Ammon's horn (tissue), 1 donor: ENCODE measurements at places on chromosomes 3 and 15.

DNA sequence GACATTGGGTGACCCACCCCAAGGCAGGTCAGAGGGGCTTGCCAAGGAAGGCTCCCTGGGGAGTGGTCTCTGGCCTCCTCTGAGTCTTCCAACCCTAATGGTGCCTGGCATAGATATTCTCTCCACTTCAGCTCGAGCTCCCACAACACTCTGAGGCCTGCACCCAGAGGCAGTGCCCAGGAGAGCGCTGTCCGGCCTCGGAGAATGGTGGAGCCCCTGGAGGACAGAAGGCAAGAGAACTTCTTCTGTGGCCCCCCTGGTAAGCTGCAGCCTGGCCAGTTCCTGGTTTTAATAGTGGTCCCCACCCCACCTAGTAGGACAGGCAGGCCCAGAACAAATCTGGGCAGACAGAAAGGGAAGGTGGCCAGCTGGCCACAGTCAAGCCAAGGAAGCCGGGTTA, 7.0 kb downstream of the DISP2 start:
- no peak for DNase-seq

DNA sequence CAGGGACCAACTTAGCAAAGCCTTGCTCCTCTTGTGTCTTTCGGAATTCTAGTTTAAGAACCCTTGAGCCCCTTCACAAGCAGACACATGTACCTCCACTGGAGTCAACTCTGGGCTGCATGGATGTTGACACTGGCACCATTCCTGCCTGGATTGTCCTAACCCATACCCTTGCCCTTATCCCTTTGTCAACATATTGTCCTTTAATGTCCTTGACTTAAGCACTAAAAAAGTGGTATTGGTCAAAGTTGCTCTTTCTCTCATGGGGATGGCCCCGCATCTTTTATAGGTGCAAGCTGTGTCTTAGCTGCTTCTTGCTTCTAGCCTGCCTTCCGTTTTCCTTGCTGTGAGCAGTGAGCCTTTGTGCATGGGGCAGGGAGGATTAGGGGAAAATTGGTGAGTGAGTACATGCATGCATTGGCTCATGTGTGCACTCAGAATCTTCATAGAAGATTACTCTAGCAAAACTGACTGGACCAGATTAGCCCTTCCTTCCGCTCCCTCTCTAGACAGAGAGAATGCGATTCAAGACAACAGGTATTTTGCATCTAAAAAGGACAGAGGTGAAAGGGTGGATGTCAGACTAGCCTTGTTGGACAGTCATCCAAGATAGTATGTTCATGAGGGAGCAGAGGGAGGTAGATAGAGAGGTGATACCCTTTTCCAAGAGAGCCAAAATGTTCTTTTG, 42.4 kb downstream of the TGFBR2 start:
- DNase-seq = no peak

- DNase-seq = no peak
These were observed 162.4 kb upstream of the GALNT15 start for GRCh38 chr3:16012086-16012485.

- DNase-seq = no peak
These were observed 1340.1 kb upstream of the EPHA6 start for GRCh38 chr3:95474338-95474737.

DNA sequence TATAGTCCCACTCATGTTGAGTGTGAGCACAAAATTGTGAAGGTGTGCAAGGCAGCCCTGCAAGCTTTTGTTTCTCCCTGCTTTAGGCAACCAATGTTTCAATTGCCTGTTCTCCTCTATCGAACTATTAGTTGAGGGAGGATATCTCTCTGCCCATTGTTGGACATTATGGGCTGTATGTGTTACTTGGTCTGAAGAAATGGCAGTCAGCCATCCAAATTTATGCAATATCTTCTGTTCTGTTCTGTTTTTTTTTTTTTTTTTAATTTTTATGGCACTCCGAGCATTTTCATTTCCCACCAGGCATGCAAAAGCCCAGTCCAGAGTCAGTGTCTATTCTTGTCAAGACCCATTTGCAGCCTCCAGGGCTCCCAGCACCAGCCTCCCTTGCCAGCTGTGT, 44.0 kb downstream of the ANAPC13 start:
- no peak for DNase-seq

DNA sequence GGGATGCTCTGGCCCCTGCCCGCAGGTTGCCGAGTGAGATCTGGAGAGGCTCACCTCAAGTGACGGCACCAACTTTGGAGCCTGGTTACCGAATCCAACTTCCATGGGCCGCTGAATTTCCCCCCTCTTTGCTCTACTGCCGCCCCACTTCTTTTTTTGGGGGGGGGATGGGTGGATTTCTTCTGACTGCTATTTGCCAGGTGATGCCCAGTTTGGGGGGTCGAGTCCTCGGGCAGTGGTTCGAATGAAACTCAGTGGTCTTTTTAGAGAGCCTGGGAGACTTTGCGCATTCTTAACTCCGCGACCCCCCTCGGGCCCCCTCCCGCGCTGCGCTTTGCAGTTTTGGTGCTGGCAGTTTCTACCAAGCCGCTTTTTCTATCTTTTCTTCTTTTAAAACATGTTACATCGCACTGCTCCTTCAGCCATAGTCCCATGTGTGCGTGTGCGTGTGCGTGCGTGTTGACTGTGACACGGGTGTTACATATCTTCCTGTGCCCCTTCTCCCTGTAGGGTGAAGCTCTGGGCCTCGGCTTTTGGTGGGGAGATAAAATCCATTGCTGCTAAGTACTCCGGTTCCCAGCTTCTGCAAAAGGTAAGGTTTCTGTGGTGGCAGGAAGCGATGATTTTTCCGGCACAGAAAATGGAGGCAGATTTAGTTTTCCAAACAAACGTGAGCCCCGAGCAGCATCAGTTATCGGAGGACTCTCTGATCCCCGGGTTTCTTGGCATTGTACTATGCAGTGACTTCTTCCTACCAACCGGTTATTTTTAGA, 837 bp downstream of the CACNA2D3 start:
- no peak for DNase-seq

DNA sequence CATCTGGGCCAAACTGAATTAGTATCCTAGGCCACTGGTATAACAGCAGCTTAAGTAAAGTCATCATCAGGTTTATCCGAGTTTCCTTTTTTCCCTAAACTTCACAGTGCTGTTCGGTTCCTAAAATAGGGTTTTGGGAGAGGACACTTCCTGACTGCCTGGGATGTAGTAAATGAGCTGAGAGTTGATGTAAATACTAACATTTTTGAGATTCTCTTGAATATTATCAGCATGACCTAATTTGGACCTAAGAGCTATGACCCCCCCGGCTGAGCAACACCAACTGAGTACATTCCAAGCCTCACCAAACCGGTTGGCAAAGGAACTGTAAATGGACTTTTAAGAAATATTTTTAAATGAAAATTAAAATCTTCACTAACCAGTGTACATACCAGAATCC, 78.8 kb downstream of the IL5RA start:
- DNase-seq = no peak

DNA sequence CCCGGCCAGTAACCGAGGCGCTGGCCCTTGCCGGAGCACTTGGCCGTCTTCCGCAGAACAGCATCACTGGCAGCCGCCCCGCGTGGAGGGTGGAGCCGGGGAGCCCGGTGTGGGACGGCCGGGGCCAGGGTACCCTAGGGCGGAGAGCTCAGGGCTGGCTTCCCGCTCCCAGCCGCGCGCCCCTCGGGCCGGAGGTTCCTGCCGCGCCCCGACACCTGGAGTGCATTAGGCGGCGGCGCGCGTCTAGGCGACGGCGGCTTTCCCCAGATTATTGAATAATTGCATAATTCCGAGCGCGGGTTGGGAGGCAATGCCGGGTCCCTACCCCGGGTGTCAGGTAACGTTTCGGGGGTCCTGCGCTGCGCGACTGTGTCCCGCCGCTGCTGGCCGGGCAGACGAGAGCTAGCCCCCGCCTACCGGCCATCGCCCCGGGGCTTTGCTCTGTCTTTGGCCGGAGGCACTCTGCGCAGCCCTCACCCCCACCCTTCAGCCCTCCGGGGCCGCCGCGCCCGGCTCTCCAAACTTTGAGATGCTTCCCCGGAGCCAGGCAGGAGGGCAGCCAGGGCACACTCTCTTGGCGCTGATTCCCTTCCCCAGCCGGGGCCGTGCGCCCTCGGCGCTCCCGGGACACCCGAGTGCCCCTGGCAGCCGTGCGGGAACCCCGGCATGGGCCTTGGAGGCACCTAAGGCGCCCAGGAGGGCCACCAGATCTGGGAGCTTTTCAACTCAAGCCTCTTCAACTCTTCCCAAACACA, 749 bp downstream of the ITGA11 start:
- no peak for DNase-seq

DNA sequence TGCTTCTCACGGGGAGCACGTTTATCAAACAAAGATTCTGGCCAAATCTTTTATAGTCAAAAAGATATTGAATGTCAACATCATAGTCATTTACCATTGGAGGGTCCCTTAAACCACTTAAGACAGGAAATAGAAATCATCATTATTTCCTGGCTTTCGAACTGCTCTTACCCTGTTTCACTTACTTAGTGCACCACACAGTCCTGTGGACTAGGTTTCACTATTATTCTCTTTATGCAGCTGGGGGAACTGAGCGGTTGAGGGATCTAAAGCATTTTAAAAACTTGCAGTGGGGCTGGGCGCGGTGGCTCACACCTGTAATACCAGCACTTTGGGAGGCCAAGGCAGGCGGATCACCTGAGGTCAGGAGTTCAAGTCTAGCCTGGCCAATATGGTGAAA, 13.7 kb upstream of the TPRG1 start:
- no peak for DNase-seq

- peak; percentile 4 for DNase-seq
These were observed 142.4 kb downstream of the ANXA2 start for GRCh38 chr15:60255390-60255789.

DNA sequence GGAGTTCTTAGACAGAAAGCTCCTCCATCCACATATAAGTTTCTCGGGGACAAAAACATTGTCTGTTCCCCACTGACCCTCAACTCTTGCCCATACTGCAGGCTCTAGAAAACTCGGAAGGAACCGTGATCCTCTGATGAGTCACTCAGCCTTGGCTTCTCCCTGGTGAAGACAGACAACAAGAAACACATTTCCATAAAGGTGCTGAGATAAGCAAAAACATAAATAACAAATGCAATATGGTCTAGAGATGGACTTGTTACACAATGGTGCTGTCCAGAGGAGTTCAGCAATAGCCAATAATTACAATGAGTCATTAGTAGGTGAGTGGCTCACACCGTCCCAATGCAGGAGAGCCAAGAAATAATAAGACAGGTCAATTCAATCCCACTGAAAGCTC, 43.7 kb downstream of the MAGI1 start:
- no peak for DNase-seq

DNA sequence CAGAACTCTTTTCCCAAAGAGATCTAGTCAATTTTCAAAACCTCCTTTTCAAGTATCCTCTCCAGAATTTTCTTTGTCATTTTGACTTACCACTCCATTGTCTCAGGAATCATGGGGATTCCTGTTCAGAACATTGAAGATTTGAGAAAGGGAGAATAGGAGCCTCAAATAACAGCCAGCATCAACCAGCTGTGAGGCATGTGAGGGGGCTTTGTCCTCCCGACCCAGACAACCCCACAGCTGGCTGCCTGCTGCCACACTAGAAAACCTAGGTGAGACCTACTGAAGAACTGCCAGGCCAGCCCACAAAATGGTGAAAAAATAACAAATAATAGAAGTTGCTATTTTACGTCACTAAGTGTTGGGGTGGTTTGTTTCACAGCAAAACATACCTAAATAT, 5.9 kb upstream of the ARHGEF26 start:
- DNase-seq = no peak

DNA sequence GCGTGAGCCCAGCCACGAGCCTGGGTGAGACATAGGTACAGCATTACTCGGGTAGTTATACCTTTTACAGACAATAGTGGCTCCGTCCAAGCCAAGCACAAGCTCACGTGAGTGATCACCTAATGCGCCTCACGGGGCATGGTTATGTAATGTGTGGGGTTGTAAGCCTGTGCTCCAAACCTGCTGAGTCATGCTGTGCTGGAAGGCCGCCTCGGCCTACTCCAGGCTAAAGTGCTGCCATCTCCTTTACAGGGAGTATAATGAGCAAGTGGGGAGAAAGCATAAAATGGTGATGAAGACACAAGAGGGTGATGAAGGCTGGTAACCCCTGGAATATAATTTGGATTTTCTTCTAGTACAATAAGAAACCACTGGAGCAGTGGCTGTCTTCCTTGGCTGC, 175.8 kb upstream of the STT3B start:
- no peak for DNase-seq
